ENCODE measurements at places on chromosomes 12 and 14.

DNA sequence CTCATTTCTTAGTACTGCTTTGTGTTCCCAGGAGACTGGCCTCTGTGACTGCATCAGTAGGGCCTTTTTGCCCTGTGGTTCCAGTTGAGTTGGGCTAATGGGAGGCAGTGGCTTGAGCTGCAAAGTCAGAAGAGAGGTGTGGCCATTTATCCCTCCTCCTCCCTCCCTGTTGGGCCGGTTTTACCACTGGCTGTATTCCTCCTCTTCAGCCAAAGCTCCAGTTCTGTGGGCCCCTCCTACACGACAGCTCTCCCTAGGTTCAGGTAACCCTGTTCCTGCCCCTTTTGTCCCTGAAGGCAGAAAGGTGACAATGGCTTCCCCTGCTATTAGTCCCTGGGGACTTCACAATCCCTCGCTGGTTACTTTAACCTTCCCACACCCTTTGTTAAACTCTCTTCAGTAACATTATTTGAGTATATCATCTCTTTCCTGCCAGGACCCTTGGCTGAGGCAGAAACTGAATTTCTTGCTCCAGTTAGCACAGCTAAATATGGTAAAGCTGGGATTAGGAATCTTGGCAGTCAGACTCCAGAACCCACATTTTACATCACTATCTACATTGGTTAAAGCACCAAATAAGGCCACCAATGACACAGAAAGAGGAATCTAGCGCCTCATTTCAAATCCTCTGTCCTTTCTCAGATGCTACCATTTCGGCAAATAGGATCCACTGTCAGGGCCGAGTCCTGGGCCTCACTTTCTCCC is 121.9 kb upstream of the SLC35F4 start:
- DNase-seq, result peak; percentile 26

GRCh38 chr14:54737132-54737711 is 165.4 kb downstream of the GCH1 start:
- no peak for DNase-seq

DNA sequence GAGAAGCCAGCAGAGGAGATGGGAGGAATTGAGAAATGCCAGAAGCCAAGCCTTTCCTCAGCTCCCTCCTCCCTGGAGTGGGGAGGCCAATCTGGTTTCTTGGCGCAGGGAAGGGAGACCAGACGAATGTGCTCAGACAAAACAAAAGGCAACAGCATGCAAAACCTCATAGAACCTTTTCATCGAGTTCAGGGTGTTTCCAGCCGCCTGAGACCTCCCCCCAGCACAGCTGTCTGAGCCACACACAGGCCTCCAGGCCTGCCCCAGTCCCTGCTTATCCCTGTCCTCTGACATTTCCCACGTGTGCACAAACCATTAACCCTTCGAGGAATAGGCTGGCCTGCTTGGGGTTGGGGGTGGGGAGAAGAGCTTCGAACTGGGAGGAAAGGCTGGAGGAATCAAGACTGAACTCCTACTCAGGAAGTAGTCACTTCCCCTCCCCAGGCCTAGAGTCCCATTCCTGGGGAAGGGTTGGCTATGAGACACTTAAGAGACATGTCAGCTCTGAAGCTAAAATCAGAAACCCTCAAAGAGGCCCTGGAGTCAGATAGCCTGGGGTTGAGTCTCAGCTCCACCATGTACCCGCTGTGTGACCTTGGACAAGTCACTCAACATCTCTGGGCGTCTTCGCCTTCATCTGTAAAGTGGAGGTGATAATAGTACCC is 10.7 kb downstream of the TBX3 start:
- DNase-seq, result no peak

GRCh38 chr12:121515615-121516014 is 65.2 kb downstream of the KDM2B start:
- DNase-seq, result no peak

GRCh38 chr14:105526776-105527380 is 495 bp downstream of the TMEM121 start:
- DNase-seq, result no peak

DNA sequence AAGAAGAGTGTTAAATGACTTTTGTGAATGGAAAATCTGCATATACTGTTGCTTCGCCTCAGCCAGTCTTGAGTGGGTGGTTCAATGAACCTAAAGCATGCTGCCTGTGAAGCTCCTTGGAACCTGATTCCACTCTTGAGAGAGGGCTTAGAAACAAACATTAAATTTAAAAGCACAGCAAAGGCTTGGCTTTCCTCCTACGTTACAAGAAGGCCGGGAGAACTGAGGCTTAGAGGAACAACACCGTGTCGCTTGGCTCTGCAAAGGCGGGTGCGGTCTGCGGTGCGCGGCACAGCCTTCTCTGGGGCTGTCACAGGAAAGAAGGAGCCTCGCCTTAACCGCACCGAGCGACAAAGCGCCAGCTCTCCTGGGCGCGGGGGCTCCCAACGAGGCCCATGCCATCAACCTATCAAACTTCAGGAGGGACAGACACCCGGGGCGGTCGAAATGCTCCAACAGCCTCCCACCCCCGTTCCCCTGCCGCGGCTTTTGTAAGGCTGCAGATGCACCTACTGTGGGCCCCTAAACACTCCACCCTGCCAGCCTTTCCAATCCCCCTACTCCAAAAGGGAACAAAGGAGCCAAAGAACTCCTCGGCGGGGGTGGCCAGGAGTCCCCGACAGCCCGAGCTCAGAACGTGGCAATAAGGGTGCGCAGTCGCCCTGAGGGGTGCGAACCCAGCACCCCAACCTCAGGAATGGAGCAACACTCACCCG is 729 bp downstream of the OSBPL8 start:
- DNase-seq, result peak; percentile 51

GRCh38 chr12:120498870-120499515 is 3.1 kb downstream of the DYNLL1 start:
- no peak for DNase-seq

DNA sequence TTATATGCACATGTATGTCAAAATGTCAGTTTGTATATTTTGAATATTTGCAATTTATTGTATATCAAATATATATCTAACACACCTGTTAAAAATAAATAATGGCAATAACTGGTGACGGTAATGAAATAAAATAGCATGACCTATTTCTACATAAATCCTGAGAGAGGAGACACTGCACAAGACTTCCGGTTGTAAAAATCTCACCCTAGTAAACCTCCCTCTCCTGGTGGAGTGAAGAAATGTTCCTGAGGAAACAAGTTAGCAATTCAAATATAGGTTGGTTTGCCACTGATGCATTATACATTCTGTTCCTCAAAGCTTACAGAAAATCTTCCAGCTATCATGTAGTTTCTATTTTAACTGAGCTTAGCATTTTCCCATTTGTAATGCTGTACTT is 166.1 kb upstream of the SYT10 start:
- no peak for DNase-seq

GRCh38 chr14:92755495-92755894 is 7.1 kb upstream of the LGMN start:
- no peak for DNase-seq

DNA sequence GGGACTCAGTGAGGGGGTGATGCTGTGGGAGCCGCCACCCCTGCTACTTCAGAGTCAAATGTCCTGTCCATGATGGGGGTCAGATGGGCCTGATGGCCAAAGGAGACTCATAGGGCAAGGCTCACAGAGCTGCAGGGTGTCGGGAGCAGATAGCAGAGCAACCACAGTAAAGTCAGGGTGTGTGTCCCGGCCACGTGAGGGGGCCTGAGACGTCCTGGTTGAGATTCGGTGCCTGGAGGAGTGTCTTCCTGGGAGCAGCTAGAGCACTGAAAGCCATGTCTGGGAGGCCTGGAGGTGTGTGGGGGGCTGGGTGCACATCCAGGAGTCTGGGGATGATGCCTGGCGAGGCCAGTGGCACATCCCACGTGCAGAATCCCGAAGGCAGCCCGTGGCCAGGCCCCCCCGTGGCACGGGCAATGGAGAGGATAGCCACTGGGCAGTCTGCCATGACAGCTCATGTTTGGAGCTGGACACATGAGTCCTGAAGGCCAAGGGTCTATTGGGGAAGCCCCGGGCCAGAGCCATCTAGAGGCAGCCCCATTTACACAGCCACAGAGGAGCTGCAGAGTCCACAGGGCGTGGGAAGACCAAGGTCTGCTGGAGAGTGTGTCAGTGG is 308.0 kb upstream of the SFSWAP start:
- DNase-seq, result no peak

DNA sequence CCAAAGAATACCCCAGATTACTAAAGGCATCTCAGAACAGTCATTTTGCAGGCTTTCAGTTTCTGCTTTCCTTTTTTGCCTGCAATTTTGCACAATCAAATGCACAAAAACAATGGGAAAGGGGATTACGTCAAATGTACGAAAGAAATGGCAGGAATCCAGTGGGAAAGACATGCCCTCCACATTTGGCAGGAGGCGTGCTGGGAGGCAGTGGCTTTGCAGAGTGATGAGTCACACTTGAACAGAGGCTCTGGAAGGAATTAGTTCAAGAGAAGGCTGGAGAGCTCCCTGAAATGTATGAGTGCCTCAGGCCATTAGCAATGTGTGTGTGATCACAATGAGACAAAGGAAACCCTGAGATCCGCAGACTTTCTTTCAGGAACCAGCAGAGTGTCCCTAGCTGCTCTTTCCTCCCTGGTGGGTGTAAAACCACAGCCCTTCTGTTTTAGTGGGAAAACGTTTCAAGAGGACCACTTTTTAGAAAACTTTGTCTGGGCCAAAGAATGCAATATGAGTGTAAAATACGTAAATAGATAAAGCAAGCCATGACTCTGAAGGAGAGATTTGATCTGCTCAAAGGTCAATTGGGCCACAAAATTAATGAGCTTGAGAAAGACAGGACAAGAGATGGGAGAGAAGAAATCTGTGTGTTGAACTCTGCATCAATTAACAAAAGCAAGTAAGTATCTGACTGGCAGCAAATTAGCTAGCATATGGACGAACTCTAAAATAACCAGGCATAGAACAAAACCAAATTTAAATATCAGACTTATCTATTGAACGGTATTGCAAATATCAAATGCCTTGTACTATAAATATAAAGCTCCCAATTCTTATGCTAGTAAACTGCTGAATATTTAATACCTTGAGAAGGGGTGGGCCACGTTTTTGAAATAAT is 155.4 kb upstream of the PDE3A start:
- DNase-seq, result peak; percentile 56

- DNase-seq, result no peak
Measured at GRCh38 chr12:51320311-51320694, 3.7 kb downstream of the BIN2 start.

GRCh38 chr12:2443776-2444175 is 351.0 kb upstream of the FKBP4 start:
- no peak for DNase-seq

- no peak for DNase-seq
Measured at GRCh38 chr12:43167691-43168090, 384.3 kb downstream of the ADAMTS20 start.

DNA sequence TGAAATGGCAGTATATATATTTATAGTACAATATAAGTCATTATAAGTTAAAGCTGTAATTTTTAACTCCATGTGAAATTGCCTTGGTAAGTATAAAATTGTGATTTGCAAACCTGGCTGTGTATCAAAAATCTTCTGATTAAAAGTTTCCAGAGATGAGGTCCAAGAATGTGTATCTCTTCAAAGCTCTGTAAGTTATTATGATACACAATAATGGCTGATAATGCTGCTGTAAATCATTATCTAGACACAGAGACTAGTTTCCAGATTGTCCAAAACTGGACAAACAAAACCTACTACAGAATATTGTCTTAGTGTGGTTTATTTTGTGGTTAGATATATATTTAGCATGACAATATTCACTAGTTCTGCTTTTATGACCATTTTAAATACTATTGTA is 514.8 kb downstream of the SLC6A15 start:
- DNase-seq, result no peak

- no peak for DNase-seq
Measured at GRCh38 chr14:95507701-95508103, 8.7 kb downstream of the SYNE3 start.

DNA sequence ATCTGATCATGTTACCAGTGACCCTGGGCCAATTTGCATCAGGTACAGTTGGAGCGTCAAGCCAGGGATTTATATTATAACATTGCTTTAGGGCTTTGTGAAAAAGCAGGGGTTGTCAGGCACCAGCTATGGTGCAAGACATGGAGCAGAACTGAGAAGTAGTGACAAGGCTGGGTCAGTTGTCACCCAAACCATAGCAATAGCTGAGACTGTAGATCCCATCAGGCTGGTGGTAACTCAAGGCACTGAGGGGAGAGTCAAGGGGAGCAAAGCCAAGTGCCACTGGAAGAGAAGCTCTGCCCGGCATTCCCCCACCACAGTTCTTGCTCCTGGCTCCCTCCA is 16.9 kb downstream of the BCL2L14 start:
- DNase-seq, result no peak

- DNase-seq, result peak; percentile 70
Measured at GRCh38 chr12:66693901-66694513, 15.1 kb upstream of the GRIP1 start.

GRCh38 chr12:130709151-130709970 is 6.7 kb downstream of the RIMBP2 start:
- DNase-seq, result no peak

DNA sequence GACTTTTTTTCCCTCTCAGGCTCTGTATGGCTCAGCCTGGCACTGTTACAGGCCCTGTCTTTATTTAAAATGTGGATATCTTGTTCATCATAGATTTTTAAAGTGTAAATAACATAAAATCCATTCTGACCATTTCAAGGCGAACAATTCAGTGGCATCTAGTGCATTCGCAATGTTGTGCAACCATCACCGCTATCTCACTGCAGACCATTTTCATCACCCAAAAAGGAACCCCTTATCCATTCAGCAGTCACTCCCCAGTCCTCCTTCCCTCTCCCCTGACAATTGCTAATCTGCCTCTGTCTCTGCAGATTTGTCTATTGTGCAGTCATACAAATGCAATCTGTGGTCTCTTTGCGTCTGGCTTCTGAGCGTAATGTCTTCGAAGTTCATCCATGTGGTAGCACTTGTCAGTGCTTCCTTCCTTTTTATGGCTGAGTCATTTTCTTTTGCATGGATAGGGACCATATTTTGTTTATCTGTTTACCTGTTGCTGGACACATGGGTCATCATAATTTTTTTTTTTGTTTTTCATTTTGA is 148.8 kb upstream of the LHX5 start:
- no peak for DNase-seq

DNA sequence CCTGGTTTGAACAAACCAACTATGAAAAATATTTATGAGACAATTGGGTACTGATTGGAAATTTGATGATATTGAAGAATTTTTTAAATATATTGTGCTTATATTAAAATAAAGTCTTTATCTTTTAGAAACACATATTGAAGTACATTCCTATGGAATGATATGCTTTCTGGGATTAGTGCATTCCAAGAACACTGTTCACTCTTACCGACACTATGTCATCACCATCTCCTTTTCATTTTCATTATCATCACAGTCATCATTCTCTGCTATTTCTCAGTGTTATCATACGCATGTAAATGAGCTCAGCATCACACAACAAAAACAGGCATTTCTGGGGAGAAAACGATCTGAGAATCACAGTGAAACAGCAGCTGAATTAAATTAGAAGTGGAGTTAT is 513.3 kb upstream of the CCDC196 start:
- DNase-seq, result no peak

DNA sequence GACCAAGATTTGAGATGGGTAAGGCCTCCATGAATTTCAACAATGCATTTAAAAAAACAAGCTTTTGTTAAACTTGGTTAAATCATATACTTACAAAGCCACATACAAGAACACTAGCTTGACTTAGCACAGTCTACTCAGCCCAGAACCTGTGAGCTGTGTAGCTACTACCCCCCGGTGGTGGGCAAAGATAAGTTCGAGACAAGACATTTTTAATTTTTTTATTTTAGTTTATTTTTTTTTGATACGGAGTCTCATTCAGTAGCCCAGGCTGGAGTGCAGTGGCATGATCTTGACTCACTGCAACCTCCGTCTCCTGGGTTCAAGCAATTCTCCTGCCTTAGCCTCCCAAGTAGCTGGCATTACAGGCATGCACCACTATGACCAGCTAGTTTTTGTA is 3.7 kb upstream of the NECAP1 start:
- DNase-seq, result peak; percentile 24
